ENCODE measurements at places on chromosomes 11 and 22.
A peak's percentile ranks its signal among the peaks of the same experiment; 100 is the strongest.

DNA sequence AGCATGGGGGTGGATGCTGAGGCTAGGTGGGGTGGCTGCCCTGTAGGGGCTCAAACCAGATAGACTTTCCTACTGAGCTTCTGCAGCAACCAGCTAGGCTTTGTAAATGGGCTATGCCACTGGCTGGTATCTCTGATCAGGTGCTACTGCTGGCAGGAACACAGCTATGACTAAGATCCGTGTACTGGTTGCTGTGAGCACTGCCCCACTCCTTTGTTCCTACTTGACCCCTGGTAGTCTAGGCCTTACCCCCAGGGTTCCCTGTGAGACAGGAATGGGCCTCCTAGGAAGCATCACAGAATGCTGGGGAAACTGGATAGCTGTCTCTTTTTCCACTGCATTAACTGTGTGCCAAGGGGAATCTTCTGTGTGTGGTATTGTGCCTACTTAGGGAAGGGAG is 58.4 kb upstream of the GAB2 start:
- no peak for DNase-seq

DNA sequence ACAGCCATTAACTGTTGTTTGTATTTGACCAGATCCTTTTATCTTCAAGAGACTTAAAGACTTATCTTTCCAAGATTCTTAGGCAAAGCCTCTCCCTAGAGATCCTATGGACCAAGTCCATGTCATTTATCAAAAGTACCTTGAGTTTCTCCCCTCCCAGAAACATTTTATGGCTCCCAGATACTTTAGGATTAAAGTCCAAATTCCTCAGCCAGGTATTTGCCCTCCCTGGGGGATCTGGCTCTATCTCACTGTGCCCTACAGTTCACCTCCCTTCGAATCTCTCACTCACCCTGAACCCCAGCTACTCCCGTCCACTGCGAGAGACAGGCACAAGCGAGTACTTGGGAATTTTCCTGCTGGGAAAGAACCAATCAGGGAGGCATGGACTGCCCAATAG is 11.9 kb downstream of the MS4A8 start:
- no peak for DNase-seq

DNA sequence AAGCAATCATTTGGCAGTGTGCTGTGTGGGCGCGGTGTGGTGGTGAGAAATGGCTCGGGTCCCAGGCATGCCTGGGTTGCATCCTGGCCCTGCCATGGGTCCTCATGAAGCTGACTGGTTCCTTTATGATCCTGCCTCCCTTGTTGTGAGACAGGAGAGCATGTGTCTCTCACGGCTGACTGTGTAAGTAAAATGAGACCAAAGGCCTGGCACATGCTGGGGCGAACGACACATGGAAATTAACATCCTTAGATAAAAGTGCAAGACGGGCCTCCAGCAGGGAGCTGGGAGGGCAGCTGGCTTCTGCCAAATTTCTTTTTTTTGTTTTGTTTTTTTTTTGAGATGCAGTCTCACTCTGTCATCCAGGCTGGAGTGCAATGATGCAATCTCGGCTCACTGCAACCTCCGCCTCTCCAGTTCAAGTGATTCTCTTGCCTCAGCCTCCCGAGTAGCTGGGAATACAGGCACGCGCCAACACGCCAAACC is 9.4 kb upstream of the FBLN1 start:
- DNase-seq: no peak

- no peak for DNase-seq
These were observed 48.2 kb downstream of the ELFN2 start for GRCh38 chr22:37379085-37379484.

DNA sequence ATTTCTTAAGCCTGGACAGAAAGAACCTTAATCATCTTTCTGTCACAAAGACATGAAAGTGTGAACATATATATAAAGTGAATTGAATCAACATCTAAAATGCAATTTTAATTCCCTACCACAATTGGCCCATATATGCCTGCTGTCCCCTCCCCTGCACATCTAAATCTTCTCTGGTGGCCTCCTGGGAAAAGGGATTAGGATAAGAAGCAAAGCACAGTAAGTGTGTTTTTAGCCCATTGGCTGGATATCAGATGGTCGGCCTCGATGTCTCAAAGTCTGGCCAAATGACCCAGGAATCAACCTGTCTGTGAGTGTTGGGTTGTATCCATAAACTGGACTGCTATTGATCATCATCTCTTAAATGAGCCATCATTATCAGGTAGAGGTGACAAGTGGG is 5.8 kb downstream of the MMP3 start:
- no peak for DNase-seq

GRCh38 chr11:66328031-66328301 is 8.3 kb downstream of the RIN1 start:
- DNase-seq: peak; percentile 64

- no peak for DNase-seq
These were observed 12.5 kb downstream of the TAF1D start for GRCh38 chr11:93728792-93729128.

- no peak for DNase-seq
These were observed 53.0 kb downstream of the RASSF10 start for GRCh38 chr11:13062115-13062514.

DNA sequence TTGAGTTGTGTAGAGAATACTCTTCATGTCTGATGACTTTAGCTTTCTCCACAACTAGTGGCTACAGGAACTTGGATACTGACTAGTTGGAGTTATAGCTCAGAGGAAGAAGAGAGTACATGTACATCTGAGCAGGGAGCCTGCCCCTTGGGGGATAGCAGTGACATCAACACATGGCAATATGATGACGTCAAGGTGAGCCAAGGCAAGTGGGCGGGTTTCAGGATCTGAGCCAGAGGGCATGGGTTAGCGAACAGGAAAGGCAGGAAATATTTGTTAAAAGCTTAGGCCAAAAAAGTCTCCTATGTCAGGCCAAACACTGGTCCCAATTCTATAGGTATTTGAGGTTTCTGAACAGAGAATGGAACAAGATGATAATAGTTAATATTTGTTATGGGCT is 42.0 kb upstream of the HORMAD2 start:
- no peak for DNase-seq

GRCh38 chr11:21640491-21640890 is 552.4 kb upstream of the ANO5 start:
- no peak for DNase-seq

- DNase-seq: no peak
These were observed 307.5 kb upstream of the ZC3H12C start for GRCh38 chr11:109785714-109786113.

DNA sequence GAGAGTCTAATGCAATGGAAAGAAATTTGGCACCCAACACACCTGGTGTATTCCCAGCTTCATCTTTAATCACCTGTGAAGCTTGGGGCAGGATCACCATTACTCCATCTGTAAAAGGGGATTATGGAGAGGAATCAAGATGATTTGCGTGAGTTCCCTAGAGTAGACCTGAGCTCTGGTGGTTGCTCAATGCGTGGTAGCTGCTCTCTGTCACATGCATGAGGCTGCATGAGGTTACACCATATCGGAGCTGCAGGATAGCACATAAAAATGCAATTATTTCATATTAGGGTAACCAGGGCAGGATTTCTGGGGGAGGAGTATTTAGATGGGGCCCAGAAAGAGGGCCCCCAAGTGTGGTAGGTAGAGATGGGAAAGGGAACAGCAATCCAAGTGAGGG is 35.3 kb upstream of the CLMP start:
- no peak for DNase-seq

DNA sequence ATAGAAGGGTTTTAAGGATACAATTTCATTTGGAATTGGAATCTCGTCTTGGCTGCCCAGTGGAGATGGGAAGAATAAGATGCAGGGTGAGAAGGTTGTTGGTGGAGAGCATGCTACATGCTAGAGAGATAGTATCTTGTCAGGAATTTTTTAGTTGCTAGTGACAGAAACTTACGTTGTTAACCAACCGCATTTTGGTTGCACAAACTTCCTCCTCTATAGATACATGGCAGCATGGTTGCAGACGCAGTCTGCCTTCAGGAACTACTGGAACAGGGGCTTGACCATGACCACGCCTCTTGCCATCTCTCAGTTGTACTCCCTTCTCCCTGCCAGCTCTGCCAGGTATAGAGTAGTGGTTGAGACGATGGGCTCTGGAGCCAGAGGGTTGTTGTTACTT is 13.5 kb upstream of the CCDC90B start:
- DNase-seq: no peak

DNA sequence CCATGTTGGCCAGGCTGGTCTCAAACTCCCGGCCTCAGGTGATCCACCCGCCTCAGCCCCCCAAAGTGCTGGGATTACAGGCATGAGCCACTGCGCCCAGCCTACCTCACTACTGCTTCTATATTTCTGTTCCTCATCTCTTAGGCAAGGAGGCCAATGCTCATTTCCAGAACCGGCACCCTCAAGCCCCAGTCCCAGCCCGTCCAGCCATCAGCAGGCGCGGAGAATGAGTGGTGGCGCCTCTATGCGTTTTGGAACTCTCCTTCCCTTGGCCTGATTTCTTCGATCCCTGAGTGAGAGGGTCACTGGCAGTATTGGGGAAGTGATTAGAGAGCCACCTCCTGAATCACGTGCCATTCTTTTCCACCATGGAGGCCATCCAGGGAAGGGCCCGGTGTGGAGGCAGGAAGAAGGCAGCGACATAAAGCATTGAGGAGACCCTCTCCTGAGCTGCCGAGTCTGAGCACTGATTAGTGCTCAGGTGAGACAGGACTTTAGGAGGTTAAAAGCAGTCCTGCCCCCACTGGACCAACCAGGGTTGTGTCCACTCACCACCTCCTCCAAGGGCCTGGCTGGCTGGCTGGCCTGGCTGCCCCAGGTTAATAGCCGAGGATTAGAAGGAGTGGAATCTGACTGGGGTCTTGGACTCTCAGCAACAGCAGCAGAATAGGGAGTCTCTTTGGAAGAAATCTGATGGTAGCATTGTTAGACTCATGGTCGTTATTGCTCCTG is 8.7 kb downstream of the GRIK4 start:
- no peak for DNase-seq

DNA sequence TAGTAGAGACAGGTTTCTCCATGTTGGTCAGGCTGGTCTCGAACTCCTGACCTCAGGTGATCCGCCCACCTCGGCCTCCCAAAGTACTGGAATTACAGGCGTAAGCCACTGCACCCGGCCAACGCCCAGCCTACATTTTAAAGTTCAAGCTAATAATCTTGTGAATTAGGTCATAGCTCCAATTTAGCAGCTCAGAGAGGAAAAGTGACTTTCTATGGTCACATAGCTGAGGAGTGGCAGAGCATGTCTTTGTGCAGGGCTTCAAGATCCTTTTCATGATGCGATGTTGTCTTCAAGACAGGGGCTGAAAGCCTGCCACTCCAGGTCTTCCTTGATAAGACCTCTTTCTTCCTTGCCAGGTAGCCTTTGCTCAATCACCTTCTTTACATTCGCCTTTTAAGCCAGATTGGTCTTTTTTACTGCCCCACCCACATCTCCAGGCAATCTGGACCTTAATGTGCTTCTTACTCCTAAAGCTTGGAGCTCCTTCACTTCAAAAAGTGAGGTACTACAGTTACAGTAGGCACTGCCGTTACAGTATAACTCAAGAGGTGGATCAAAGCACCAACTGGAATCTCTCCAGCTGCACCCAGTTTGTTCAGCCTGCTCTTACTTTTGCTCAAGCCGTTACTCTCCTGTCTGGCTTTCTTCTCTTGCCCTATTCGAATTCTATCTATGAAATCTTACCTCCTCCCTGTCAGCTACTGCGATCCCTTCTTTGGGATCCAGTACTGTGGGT is 18.2 kb downstream of the YWHAH start:
- no peak for DNase-seq

DNA sequence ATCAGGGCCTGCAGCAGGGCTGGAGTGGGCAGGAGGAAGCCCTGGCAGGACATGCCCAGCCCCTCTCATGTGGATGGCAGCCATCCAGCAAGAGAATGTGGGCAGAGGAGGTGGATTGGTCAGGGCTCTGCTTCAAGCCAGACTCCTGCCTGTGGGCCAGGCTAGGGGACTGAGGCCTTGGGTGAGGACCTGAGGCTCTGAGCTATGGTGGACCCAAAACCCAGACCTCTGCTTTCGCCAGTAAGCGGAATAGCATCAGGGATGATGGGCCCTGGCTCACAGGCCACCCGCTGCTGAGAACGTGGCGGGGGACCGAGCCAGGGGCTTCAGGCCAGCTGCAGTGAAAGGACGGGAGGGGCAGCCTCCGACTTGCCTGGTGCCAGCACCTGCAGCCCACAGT is 57.4 kb downstream of the LINC01488 start:
- DNase-seq: no peak

DNA sequence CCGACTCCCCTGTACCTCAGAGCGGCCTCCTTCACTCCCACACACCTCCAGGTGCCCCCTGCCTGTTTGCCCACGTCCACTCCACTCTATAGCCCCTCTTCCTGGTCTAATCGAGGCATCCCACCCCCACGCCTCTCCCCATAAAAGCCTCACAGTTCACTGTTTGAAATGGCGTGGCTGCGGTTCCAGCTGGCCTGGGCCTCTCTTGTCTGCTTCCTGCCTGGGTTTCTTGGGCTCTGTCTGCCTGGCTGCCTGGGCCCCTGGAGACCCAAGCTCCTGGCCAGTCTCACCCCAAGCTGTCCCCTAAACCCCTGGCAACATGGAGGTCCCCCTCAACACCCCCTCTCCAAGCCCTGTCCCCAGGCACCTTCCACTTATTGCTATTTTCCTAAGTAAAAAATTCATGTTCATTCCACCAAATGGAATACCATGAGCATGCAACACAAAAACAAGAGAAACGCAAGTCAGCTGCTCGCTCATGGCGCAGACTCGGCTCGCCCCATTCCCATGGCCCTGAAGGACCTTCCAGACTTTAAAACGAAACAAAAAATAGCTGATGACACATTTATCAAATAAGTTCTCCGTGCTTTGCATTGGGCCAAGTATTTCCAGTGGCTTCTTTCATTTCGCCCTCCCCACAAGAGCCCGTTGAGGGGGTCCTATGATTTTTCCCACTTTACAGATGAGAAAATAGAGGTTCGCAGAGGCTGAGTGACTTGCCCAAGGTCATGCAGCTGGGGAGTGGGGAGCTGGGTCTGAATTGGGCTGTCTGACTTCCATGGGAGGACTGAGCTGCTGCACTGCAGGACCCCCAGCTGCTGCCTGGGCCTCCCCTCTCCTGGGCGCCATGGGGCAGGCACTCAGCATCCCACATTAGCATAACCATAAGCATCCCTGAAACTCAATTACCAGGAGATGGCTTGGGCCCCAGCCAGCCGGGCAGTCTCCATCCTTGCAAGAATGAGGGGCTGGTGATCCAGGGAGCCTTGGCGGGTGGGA is 11.7 kb upstream of the FLRT1 start:
- DNase-seq: no peak

DNA sequence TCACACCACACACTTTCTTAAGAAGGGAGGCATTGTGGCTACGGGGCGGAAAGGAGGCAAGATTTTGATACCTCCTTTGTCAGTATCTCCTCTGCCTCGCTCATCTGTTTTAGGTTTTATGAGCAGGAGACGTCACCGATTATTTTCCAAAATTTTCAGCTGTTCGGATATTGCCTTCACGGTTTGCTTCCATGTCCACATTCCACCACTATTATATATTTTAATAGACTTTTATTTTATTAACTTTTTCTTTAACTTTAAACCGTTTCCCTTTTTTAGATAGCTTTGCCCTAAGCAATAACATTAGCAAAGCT is 33.7 kb upstream of the CREB3L1 start:
- DNase-seq: no peak

- no peak for DNase-seq
These were observed 5.0 kb upstream of the FGF19 start for GRCh38 chr11:69708736-69709401.

GRCh38 chr11:122578171-122578825 is 77.2 kb upstream of the UBASH3B start:
- DNase-seq: no peak

Data from CD4-positive, CD25-positive, alpha-beta regulatory T cell (primary cell).